Stimulated activated CD4-positive, alpha-beta T cell treated with anti-CD3 and anti-CD28 coated beads, Interleukin-15, amount 100 ng/mL, for 1 hour (primary cell): ENCODE measurements at places on chromosomes 4 and X.

DNA sequence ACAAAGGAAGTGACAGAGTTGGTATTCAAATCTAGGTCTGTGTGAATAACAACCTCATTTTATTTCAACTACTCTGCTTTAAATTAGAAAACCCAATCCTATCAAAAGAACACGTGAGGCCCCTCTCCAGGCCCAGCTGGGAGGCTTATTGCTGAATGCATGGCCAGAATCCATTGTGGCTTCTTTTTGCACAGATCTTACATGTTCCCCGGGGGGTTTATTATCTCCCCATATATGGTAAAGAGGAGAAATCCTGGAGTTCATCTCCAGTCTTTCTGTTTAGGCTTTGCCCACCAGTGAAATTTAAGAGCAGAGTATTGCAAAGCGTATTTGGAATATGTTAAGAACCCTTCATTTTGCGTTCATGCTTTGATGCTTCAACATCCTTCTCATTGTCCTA is 655.6 kb downstream of the IL1RAPL1 start:
- no peak for DNase-seq

DNA sequence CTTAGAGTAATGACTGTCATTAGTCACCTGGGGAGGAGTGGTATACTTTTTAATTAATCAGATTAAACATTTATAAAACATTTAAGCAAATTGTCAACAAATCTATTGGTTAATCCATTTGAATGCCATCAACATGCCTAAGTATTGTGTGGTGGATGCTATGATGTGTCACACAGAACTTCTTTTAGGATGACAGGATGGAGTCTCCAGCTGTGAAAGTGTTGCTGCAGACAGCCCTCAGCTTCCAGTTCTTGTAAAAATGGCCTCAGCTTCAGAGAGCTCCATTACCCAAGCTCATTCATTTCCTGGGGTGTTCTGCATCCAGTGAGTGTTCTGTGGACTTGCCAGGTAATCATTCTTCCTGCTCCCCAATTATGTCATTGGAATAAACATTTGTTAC is 74.3 kb upstream of the CLNK start:
- DNase-seq, result no peak

- no peak for DNase-seq
Observed at GRCh38 chr4:37603711-37604110, 82.5 kb downstream of the RELL1 start.

GRCh38 chr4:146110871-146111485 is 64.5 kb upstream of the LSM6 start:
- DNase-seq, result no peak

GRCh38 chr4:175504318-175504717 is 307.7 kb downstream of the GPM6A start:
- no peak for DNase-seq

- DNase-seq, result no peak
Observed at GRCh38 chrX:108310506-108310905, 127.7 kb downstream of the COL4A6 start.

GRCh38 chr4:114040319-114041116 is 61.1 kb upstream of the ARSJ start:
- no peak for DNase-seq

DNA sequence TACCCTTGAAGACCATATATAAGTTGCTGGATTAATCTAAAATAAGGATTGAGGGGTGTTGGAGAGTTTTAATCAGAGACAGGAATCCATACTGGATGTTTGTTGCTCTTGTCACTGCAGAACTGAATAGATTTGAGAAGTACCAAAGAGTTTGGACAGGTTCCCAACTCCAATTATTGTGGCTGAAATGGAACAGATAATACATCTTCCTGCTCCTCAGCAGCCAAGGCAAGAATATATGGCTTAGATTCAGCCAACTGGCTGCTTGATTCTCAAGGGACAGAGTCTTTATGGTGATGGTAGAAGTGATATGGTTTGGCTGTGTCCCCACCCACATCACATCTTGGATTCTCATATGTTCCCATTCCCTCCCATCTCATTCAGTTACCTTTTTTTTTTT is 97.0 kb upstream of the PDHA2 start:
- DNase-seq, result no peak

DNA sequence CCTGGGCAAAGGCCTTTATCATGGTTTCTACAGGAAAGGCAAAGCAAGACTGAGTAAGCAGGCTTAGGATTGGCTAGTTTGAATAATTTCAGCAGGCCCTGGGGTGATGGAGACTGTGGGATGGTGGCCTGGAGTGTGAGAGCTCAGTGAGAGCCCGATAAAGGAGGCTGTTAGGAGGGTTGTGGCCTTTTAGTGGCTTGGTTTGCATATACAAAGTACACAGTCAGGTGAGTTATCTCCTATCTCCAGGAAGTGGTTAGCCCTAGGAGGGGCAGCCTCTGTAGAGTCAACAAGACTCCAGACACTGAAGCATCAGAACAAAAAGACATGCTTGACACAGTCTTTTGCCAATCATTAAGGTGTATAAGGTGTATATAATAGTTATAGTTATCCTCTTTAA is 157.2 kb downstream of the CFAP299 start:
- peak; percentile 28 for DNase-seq

DNA sequence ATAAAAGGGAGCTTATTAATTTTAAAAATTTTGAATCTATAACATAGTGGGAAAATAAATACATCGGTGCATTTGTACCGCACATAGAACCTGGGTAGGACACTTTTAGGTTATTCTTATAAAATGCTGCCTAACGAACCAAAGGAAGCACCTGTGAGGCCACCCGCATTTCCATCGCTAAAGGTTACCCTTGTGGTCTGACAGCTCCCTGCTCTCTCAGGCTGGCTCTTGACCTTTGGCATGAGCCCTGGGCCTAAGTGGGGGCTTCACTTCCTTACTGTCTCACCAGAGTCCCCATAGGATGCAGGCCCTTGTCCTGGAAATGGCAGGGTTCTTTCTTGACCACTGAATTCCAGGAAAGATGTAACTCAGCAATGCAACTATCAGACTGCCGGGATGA is 46.0 kb downstream of the HADH start:
- DNase-seq, result no peak

DNA sequence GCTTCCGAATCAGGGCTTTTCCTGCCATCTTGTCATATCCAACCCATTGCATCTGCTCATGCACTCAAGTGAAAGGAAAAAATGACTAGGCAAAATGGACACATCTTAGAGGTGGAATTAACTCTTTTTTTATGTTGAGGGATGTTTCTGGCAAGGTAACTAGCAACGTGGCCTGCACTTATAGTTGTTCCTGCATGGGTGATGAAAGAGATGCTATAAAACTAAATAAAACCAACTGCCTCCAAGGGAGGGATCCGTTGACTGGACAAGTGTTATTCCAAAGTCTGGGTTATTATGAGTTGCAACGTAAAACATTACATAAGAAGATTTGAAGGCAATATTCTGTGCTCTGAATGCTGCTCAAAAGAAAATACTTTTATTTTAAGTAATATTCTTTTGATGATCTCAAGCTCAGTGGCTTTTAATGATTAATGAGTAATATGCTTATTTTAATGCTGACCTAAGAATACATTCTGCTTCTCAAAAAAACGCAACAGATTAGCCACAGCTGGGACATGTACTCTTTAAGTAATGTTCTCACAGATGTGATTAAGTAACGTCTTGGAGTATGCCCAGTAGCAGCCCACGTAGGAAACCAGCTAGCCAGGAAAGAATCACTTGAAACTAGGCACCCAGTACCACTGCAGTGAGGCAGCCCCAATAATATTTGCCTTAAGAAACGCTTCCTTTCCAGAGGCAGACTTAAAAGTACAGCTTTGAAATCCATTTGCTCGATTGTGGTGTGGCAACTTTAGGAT is 27.4 kb downstream of the KLF3 start:
- DNase-seq, result no peak

DNA sequence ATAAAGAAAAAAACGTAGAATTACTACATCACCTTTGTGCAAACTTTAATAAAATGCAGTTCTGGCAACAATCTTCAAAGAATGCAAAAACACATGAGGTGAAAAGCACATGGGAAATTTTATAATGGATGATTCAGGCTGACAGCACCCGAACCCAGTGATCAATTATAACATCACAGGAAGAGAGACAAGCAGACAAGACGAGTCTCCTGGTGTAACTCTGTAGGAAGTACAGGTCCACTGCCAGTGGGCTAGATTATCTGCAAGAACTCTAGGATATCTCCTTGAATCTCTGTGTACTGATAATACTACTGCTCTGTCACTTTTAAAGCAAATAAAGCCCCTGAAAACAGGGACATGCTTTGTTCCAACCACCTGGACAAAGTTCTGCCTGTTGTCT is 58.9 kb upstream of the NXF3 start:
- no peak for DNase-seq

GRCh38 chrX:100871594-100872560 is 2.3 kb downstream of the NOX1 start:
- DNase-seq, result no peak

DNA sequence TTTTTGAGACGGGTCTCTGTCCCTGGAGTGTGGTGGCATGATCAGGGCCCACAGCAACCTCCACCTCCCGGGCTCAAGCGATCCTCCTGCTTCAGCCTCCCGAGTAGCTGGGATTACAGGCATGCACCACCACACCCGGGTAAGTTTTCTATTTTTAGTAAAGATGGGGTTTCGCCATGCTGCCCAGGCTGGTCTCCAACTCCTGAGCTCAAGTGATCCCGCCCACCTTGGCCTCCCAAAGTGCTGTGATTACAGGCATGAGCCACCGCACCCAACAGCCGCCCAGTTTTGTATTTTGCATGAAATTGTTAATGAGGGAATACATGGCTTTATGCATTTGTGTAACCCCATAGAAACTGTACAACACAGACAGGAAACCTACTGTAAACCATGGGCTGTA is 2.8 kb upstream of the ARHGAP4 start:
- no peak for DNase-seq

GRCh38 chr4:83189631-83190136 is 75.2 kb upstream of the PLAC8 start:
- DNase-seq, result no peak

DNA sequence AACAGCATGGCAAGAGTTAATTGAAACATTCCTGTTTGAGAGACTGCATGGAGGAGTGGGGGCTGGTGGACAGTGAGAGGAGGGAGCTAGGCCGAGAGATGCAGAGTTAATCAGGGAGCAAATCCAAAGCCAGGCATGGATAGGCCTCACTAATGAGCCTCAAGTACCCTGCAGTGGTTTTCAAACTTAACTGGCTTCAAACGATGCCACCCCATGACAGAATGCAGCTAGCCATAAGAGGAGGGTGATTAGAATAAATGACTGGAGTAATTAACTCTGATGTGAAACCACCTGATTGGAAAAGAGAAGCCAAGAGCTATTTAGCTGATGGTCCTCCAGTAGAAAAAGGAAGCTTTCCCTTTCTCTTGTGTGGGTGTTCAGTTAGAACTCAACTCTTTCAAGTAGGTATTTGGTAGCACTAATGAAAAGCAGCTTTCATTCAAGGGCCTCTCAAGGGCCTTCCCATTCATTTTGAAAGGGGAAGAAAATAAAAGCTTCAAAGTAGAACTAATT is 215.4 kb upstream of the MAB21L2 start:
- no peak for DNase-seq

DNA sequence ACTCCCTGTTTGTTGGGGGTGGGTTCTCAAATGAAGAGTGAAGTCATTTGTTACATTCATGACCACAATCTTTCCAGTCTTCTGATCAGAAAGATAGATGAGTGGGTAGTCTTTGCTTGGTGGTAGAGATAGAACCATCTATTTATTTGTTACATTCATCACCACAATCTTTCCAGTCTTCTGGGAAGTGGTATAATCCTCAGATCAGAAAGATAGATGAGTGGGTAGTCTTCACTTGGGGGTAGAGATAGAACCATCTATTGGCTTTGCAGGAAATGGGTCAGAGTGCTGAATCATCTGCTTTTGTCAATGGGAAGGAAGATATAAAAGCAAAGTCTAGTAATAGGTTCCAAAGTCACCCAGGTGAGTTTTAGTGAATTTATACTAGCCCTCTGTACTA is 64.2 kb upstream of the EPGN start:
- DNase-seq, result no peak

DNA sequence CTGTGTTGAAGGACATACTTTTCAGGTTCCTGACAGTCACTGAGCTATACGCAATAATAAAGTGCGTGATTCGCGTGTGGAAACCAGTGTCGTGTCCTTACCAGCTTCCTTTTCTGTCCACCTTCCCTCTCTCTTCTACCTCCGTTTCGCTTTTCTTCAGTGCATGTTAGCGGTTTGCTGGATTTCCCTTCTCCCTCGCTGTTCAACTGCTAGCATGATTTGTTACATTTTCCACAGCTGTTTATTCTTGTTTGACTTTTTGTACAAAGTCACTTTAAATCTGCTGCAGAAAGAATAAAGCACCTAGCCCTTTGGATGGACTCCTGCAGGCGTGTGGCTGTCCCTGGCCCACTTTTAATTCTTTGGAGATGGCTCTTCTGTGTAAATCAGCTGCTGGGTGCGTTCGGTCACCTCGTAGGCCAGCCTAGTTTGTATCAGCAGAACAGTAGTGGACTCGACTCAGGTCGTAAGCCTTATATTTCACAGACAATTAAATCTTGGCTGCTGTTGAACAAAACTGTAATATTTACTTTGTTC is 8.9 kb upstream of the HAND2 start:
- no peak for DNase-seq

DNA sequence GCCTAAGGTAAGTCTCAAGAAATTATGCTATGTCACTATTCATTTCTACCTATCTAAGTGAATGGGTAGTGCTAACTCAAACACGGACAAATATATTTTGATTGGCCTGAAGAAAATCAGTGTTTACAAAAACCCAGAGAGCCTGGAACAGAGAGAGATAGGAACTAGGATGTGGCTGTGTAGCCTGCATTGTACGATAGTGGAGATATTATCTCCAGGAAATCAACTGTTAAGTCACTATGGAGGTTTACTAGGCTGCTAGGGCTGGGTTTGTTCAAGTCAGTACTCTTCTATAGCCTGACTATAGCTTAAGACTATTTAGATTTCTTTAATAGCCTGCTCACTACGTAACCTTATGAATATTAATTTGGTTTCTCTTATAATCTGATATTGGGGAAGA is 127.9 kb downstream of the TACR3 start:
- DNase-seq, result no peak

GRCh38 chr4:6270636-6271121 is 1.0 kb downstream of the WFS1 start:
- no peak for DNase-seq

- no peak for DNase-seq
Observed at GRCh38 chr4:42327323-42327722, 70.0 kb upstream of the SHISA3 start.

GRCh38 chr4:149891426-149891825 is 75.8 kb upstream of the IQCM start:
- DNase-seq, result no peak
